ENCODE measurements at places on chromosomes 16 and 17.

GRCh38 chr17:36092230-36092629, 2.3 kb upstream of the CCL3 start:
- no peak for DNase-seq

GRCh38 chr16:46918400-46918799, 34.2 kb downstream of the GPT2 start:
- DNase-seq, result no peak

GRCh38 chr16:72425571-72426341, 253.8 kb upstream of the PMFBP1 start:
- no peak for DNase-seq

GRCh38 chr17:42308446-42308845, 20.1 kb downstream of the STAT5A start:
- no peak for DNase-seq

DNA sequence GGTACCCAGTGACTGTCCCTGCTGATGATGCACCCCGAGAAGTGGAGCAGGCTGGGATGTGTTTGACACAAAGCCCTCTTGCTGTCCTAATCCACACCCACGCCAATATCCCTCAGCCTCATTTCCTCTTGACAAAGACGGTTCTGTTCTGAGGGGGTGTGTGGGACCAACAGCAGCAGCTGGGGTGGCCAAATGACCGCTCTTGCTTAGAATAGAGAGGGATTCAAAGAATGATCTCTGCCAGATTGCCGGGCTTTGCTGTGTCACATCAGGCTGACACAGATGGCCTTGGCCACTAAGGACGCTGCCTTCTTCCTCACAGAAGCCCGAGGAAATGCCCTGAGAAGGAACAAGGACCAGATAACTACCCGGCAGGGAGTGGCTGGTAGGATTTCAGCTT, 250.7 kb downstream of the NTN1 start:
- DNase-seq, result no peak

- no peak for DNase-seq
Observed at GRCh38 chr17:39662551-39663339, 2.4 kb upstream of the TCAP start.

DNA sequence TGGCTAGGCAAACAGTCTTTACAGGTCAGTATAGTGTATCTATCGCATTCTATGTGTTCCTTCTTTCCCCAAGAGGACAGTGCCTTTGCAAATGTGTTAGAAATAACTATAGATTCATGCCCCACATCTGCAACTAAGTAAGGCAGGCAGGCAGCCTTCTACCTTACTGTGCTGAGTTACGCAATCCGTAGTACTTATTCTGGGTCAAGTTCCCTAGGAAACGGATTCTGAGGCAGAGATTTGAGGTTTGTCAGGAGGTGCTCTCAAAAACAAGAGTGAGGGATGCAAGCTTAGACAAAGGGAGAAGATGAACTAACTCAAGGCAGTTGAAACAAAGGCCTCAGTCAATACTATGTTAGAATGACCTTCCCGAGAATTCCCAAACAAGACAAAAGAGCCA, 12.7 kb upstream of the ANKFY1 start:
- DNase-seq, result no peak

GRCh38 chr16:64253096-64253495, 868.8 kb downstream of the CDH11 start:
- no peak for DNase-seq

Measured in activated CD8-positive, alpha-beta memory T cell treated with anti-CD3 and anti-CD28 coated beads for 4 hours (primary cell).